ENCODE measurements at places on chromosomes 11 and 22. TPM values are rescaled to one million over a fixed set of nuclear protein-coding genes. Genes with fewer than 3 reads are reported as not detected.
A peak's percentile ranks its signal among the peaks of the same experiment; 100 is the strongest.

Gene NCR3LG1
- total RNA-seq, result 7.8 TPM

Gene APOA1
- total RNA-seq, result 23.2 TPM

Gene DDI1
- total RNA-seq, result 0.13 TPM

Gene KRTAP5-6
- total RNA-seq, result not detected

Gene LARGE1
- 15.2 TPM for total RNA-seq

Gene FLRT1
- 3.9 TPM for total RNA-seq

Gene PI4KA
- 85.0 TPM for total RNA-seq

Gene AMOTL1
- 51.2 TPM for total RNA-seq

Gene INSC
- total RNA-seq, result 0.38 TPM

Gene SLC5A12
- not detected for total RNA-seq

Gene C11orf42
- total RNA-seq, result not detected

- no peak overlapping the region for H3K27ac ChIP-seq
- H3K4me1 ChIP-seq, result no peaks in the 10 kb centered on the region
- no peaks in the 10 kb centered on the region for H3K36me3 ChIP-seq
- no peak overlapping the region for H3K4me3 ChIP-seq
- H3K27me3 ChIP-seq, result no peaks in the 10 kb centered on the region
Observed at GRCh38 chr11:115377882-115378296, 126.3 kb downstream of the CADM1 start.

- H3K36me3 ChIP-seq, result no peaks in the 10 kb centered on the region
- no peak overlapping the region for H3K27ac ChIP-seq
- H3K4me1 ChIP-seq, result peaks cover 13% of the 10 kb centered on the region
- no peak for DNase-seq
- no peaks in the 10 kb centered on the region for H3K27me3 ChIP-seq
Observed at GRCh38 chr22:29609139-29609538, 5.7 kb downstream of the NF2 start.

DNA sequence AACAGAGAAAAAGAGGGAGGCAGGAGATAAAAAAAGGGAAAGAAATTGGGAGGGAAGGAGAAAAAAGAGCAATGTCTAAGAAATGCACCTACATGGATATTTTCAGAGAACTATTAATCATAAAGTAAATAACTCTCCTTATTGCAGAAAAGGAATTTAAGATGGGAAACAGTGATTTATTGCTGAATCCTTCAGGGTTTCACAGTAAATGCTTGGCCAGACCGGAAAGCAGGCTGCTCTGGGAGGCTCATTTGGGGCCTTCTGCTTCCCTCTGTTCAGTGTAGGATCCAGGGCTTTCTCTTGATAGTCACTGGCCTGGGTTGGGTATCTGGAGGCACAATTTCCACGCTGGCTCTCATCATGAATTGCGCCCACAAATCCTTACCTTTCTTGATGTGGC, 324.3 kb upstream of the SORL1-AS1 start:
- H3K36me3 ChIP-seq, result no peaks in the 10 kb centered on the region
- H3K27me3 ChIP-seq, result no peaks in the 10 kb centered on the region
- H3K4me1 ChIP-seq, result no peaks in the 10 kb centered on the region
- no peak for DNase-seq
- no peak overlapping the region for H3K4me3 ChIP-seq

- H3K4me1 ChIP-seq, result no peaks in the 10 kb centered on the region
- no peaks in the 10 kb centered on the region for H3K36me3 ChIP-seq
- H3K4me3 ChIP-seq, result no peak overlapping the region
- no peaks in the 10 kb centered on the region for H3K27me3 ChIP-seq
- H3K27ac ChIP-seq, result no peak overlapping the region
- DNase-seq, result no peak
Observed at GRCh38 chr11:102085864-102086551, 24.2 kb upstream of the YAP1 start.

DNA sequence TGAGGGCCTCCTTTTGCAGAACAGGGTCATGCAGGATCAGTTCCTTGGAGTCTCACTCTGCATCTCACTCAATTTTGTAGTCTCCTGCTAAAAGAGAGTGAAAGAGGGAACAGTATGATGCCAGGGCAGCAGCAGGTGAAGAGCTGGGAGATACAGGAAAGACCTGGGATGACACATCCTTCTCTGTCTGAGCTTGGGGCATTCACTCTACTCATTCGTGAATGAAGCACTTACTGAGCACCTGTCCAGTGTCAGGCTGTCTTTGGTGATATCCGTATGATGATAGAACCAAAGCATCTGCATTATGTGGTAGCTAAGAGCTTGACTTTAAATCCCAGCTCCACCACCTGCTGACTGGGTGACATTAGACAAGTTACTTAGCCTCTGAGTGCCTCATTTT, 14.4 kb downstream of the SREBF2 start:
- no peaks in the 10 kb centered on the region for H3K27me3 ChIP-seq
- H3K4me1 ChIP-seq, result peaks cover 9% of the 10 kb centered on the region
- DNase-seq, result no peak
- no peak overlapping the region for H3K4me3 ChIP-seq
- no peaks in the 10 kb centered on the region for H3K36me3 ChIP-seq

- H3K4me3 ChIP-seq, result no peak overlapping the region
- DNase-seq, result no peak
- H3K36me3 ChIP-seq, result no peaks in the 10 kb centered on the region
- peak overlapping the region; percentile 75 for H3K27ac ChIP-seq
- H3K4me1 ChIP-seq, result peaks cover 12% of the 10 kb centered on the region
Observed at GRCh38 chr11:48109046-48109666, 107.5 kb upstream of the OR4B1 start.

DNA sequence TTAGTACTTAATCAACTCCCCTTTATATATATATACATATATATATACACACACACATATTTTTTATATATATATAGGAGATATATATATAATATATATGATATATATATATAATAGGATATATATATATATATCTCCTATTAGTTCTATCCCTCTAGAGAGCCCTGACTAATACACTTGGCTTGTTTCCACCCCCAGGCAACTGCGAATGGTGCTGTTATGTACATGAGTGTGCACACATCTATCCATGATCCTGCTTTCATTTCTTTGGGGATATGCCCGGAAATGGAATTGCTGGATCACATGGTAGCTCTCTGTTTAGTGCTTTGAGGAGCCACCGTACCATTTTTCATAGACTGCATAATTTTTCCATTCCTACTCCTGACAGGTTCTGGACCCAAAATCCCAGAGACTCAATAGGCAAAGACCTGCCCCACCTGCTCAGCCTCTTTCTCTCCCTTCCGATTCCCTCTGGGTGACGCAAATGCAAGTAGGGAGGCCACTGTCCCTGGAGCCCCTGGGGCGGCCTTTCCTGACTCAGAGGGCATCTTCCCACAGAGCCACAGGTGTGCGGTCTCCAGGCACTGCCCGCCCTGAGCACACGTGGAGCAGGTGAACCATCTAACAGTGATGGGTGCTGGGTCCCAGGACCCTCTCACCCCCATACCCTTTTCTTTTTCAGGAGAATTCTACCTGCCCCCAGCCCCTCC, 12.0 kb downstream of the FGF3 start:
- H3K27ac ChIP-seq, result no peak overlapping the region
- no peaks in the 10 kb centered on the region for H3K4me1 ChIP-seq
- no peak for DNase-seq
- no peaks in the 10 kb centered on the region for H3K27me3 ChIP-seq
- H3K4me3 ChIP-seq, result no peak overlapping the region
- H3K36me3 ChIP-seq, result no peaks in the 10 kb centered on the region

DNA sequence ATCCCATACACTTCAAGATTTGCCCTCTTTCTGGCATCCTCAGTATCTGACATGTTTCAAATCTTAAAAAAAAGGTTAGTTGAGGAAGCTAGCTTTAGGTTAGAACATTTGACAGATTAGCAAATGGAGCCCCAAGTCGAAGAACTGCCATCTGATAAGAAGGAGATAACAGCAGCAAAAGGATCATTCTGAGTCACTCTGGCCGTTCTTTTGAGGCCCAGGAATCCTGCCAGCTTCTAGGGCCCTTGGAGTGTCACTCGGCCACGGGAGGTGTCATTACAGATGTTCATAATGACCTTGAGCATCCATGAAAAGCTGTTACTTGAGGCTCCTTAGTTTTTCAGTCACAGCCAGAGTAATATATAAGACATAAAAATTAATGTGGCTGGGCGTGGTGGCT, 132.1 kb upstream of the RASSF10 start:
- H3K4me1 ChIP-seq, result no peaks in the 10 kb centered on the region
- peaks cover 2% of the 10 kb centered on the region for H3K36me3 ChIP-seq
- DNase-seq, result no peak
- H3K4me3 ChIP-seq, result no peak overlapping the region

- H3K4me3 ChIP-seq, result no peak overlapping the region
- DNase-seq, result no peak
- H3K27ac ChIP-seq, result no peak overlapping the region
- H3K36me3 ChIP-seq, result no peaks in the 10 kb centered on the region
Observed at GRCh38 chr11:29452146-29452545, 564.7 kb downstream of the KCNA4 start.

Measured in thyroid gland (tissue), 4 donors.